Right forelimb (tissue), 1 donor: ENCODE measurements at places on chromosomes 7 and 10.

DNA sequence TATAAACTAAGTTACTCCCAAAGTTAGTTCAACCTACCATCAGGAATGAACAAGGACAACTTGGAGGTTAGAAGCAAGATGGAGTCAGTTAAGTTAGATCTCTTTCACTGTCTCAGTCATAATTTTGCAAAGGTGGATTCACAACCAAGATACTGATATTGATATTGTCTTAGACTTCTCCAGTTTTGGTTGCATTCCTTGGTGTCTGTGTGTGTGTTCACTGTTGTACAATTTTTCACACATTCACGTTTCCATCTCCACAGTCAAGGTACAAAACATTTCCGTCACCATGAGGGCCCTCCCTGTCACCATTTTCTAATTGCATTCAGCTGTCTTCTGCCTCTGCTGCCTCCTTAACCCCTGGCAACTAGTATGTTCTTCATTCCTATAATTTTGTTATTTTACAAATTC lies 41.1 kb downstream of the AKR1E2 start:
- DNase-seq = no peak

DNA sequence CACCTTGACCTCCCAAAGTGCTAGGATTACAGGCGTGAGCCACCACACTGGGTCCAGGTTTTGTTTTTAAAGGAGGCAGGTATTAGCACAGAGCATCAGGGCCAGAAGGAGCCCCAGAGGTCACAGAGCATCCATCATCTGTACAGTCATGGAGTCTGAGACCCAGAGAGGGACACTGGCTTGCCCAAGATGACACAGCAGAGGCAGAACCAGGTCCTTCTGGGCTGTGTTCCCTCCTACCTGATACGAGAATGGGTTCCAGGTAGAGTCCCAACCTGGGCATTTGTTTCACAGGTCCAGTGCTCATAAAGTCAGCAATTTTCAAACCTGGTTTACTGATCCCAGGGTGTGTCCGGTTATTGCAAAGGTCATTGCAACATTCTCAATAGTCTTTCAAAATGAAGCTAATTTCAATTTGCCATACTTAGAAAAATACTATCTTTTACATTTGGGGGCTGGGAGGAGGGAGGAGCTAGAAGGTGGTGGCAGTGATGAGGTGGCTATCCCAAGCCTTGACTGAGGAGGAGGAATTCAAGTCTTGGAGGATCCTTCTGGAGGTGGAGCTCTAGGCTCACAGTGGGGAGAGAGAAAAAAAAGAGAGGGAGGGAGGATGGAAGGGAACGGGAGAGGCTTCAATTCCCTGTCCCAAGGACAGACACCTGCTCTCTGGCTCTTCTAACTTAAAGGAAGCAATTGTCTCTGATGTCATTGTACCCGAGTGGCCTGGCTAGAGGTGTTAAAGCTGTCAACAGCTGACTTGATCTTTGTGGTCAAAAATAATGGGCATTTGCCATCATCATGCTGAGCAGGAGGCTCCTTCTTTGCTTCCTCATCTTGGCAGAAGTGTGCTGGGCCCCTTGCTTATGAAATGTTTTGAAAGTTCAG lies 8.1 kb downstream of the MXI1 start:
- DNase-seq = no peak

GRCh38 chr7:52154382-52154781 lies 837.8 kb upstream of the COBL start:
- no peak for DNase-seq

DNA sequence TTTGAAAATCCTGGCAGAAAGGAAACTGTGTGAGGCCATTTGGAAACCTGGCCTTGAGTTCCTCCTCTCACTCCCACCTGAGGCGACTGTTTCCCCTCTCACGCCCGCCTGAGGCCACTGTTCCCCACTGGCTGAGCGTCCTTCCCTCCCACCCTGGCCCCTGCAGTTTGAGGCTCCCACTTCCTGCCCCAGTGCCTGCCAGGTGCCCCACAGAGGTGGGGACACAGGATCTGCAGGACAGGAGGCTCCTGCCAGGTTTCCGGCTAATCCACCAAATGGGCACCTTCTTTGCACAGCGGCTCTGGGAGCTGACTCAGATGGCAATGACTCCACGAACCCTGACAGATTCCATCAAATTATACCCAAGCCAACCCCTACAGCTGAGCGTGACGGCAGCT lies 24.3 kb upstream of the LARP4B start:
- no peak for DNase-seq

DNA sequence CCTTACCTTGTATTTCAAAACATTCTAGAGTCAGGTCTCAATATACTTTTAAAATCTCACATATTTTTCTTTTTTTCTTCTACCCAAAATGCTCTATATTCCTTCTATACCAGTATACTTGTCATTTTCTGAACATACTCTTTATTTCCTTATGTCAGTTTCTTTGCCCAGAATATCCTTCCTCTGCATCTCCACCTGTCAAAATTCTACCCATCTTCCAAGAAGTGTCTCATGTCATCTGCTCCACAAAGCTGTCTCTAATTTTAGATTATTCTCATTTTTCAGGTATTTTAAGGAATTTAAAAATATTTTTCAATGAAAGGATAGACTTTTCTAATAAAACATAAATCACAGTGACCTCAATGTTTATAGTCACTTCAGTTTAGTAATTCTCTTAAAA lies 328.0 kb upstream of the SMIM30 start:
- no peak for DNase-seq

DNA sequence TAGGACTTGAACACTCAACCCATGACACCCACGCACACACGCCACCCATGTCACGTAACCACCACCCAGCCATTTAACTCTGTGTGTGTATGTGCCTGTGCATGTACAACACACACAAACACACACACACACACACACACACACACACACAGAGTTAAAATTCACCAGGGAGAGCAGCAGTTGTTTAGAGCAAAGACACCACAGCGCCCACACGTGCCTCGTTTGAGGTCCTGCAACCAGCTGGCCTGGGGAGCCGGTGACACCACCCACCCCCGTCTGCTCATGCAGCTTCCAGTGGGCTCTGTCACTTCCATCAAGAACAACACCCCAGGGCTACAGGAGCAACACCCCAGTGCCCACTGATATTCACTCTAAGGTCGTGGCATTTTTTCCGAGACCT lies 97.4 kb downstream of the ELFN1 start:
- DNase-seq = no peak

GRCh38 chr10:11520892-11521291 lies 90.6 kb downstream of the USP6NL start:
- no peak for DNase-seq

GRCh38 chr7:96349572-96349971 lies 27.7 kb upstream of the SLC25A13 start:
- DNase-seq = no peak

GRCh38 chr10:31031205-31031557 lies 484 bp downstream of the ZNF438 start:
- peak; percentile 47 for DNase-seq

DNA sequence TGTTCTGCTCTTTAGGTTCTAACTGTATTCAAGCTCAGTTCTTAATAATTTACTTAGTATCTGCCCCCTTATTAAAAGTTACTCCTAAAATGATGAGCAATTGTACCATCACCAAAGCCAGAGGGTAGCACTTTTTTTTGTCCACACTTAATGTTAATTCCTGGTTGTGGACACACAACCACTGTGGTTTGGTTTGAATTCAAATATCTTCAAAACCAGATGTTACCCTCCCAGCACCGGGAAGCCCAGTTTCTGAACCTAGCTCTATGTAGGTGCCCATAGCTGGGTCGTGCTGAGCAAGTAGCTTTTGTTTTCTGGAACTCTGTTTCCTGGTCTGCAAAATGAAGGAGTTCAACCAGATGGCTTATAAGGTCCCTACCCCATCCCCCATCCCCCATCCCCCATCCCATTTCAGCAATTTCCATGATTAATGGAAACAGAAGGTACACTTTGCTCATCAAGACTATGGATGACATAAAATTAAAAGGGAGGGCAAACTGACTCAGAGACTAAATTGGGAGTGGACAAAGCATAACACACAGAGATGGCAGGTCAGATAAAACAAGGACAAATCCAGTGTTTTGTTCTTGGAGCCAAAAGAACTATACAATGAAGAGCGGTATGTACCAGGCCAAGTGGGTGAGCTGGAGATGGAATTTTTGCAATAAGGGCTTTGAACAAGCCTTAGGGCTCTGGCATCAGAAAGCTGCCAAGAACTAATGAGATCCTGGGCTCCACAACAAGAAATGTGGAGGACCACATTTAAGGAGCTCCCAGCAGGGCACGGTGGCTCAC lies 56.7 kb downstream of the DLG5 start:
- no peak for DNase-seq

GRCh38 chr7:83827036-83827435 lies 178.1 kb upstream of the SEMA3E start:
- DNase-seq = no peak

GRCh38 chr10:58771863-58772262 lies 259.2 kb downstream of the BICC1 start:
- DNase-seq = no peak

- no peak for DNase-seq
Measured at GRCh38 chr10:33301097-33301789, 33.2 kb downstream of the NRP1 start.

DNA sequence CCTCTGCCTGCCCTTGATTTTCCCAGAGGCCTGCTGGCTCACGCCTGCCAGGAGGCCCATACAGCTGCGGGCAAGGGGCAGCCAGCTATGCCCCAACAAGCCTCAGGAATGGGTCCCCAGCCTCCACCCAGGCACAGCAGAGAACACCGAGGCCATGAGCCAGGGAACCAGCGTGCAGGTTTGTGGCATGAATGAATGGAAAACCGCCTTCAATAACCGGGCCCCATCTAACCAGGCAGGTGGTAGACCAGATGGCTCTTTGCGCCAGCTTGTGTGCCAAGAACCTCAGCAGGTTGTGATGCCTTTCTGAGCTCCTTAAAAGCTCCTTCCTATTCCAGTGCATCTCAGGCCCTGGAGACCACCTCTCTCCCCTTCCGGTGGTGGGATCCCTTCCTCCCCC lies 50.2 kb downstream of the ELFN1 start:
- DNase-seq = no peak

GRCh38 chr10:689452-690371 lies at the start of gene DIP2C:
TSS of gene DIP2C (minus strand) at chr10:689668. CDS start at chr10:689578, 90 bp downstream.
- peak; percentile 86 for DNase-seq

- no peak for DNase-seq
Measured at GRCh38 chr10:74040200-74041126, 42.5 kb downstream of the VCL start.

GRCh38 chr10:80281784-80282765 lies 7.4 kb downstream of the MAT1A start:
- no peak for DNase-seq

DNA sequence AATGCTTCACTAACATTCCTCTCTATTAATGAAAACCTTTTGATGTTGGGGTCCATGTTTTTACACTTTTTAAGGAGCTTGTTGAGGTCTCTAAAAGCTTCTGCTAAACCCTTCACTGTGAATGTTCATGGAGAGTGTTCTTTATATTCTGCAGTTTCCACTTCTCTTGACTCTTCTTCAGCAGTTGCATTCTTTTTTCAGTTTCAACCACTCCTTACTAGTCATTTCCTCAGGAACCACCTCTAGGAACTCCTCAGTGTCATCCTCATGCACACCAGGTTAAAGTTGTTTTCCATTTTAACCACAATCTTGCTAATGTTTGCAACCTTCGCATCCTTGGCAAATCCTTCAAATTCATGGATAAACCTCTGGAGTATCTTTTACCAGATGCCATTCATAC lies 821.6 kb downstream of the ANKRD7 start:
- DNase-seq = no peak

GRCh38 chr10:34339816-34340553 lies 475.1 kb downstream of the PARD3 start:
- DNase-seq = no peak

- no peak for DNase-seq
Measured at GRCh38 chr7:42012313-42012712, 224.7 kb downstream of the GLI3 start.

DNA sequence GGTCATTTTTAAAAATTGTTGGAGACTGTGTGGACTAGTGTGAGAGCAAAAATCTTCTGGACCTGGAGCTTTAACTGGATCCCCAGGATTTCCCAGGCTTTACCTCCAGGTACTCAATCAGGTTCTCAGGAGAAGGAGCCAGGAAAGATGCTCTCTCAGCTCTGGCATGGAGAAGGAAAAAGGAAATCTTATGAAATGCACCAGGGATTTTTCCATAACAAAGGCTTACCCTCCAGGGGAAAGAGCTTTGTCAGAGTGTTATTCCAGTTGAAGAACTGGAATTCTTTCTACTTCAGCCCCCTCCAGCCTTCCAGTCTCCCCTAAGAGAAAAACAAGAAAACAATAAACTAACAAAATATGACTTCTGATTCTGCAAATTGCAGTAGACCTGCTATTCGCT lies 436.7 kb upstream of the ANKRD30A start:
- DNase-seq = no peak
